NCI-H2227 treated with DMSO at 0.1 percent for 48 hours (cell line): ENCODE measurements at places on chromosomes 2 and 18.

DNA sequence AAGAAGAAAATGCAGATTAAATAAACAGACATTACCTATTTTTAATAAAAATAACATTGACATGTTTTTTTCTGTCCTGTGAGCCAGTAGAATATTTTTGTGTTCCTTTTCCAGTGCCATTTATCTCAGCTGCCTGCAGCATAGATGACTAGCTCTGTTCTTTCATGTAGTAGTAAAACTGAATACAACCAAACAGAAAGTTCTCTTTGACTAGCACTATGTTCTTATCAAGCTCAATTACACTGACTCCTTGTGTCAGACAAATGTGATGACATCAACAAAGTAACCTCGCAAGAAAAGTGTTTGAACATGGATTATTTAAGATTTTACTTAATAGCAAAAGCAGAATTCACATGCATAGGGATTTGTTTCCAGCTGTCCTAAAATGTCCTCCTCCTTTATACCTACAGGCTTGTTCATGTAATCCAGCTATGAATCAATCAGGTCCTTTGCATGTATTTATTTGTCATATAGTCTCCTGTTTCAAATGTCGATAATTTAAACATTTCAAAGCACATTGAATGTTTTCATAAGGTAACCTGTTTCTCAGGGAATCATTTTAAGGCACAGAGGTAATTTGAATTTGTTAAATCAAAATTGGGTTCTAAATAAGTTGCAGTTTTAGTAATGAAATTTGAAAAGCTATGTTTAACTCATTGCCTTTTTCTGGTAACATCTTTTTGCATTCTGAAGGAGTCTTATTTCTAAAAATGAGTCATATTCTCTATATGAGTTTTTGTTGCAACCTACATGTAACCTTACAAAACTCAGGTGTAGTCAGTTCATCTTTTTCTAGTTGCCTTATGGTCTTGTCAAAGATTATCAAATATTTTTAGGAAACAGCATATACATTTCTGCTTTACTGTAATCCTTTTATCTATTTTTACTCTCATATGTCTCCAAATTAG, 215.3 kb upstream of the GULP1 start:
- DNase-seq = no peak

- no peak for DNase-seq
These were observed 28.8 kb upstream of the CACNB4 start for GRCh38 chr2:152127628-152128027.

DNA sequence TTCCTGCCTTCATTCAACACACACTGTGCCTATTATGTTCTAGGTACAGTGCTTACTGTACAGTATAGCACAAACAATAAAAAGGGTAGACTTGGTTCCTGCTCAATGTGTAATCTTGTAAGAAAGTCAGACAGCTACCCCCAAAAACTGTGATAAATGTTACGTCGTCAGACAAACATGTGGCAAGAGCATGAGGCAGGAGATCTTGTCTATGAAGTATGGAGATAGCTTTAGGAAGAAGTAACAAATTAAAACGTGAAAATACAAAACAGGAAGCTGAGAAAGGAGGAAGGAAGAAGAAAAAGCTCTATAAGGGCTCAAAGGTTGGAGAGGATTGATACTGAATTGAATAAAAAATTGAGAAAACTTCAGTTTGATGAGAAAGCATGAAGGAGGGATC, 276.2 kb upstream of the HNRNPA3 start:
- no peak for DNase-seq

DNA sequence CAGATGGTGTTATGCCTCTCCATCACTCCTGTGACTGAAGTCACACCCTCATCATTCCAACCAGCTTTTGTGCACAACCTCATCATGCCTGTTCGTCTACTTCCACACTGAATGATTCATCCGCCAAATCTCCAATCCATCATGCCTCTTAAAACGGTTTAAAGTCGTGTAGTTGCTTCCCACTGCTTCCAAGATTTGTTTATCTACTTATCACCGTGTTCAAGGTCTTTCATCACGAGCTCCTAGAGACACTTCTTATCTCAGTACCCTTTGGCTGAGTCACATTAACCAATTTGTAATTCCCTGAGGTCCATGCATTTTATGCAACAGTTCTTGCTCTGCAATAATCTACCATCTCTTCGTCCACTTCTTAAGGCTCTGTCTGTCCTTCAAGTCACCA, 592.3 kb upstream of the ID2 start:
- DNase-seq = no peak
